ENCODE measurements at places on chromosomes 5 and 9. TPM values are rescaled to one million over a fixed set of nuclear protein-coding genes. Genes with fewer than 3 reads are reported as not detected.

DNA sequence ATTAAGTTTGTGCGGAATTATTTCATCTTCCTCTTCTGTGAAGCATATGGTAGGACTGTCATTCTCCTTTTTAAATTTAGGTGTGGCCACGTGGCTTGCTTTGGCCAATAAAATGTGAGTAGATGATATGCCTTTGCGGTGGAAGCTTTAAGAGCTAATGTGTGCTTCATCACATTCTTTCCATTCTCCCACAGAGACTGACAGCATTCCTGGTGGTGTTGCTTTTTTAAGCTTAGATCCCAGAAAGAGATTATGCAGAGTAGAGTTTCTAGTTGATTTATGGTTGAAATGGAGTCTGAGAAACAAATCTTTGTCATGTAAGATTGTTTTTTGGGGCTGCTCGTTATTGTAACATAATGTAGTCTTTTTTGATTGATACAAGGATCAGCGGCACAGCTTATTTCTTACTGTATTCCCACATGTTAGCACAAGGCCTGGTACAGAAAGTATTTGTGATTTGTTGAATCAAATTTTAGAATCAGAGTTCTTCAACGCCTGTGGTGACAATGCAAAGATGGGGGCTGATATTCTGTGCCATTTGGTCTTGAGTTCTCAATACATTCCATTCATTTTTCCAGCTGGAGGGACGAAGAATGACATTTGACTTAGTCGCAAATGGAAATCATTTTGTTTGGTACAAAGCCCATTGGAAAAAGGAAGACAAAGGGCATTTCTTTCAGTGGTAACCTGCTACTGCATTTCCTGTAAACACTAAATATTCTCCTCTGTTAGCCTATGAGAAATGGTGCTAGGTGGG, 209.9 kb upstream of the VLDLR start:
- DNase-seq: no peak

DNA sequence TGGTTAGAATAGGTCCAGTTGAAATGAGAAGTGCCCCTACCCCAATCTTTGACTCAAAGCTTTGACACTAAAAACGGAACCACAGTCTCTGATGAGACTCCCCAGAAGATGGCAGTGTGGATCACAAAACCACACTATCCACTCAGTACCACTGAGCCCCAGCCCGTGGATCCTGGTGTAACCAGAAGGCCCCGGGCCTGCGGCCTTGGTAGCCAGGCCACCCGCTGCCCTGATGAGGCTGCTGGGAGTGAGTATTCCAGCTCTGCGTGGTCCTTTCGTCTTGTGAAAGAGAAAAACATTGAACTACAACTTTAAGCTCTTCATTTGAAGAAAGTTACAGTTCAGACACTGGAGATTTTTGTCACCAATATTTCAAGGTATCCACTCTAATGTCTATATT, 42.2 kb upstream of the FBP1 start:
- DNase-seq: peak; percentile 58

- no peak for DNase-seq
Observed at GRCh38 chr5:12460493-12461261, 556.4 kb upstream of the CTNND2 start.

DNA sequence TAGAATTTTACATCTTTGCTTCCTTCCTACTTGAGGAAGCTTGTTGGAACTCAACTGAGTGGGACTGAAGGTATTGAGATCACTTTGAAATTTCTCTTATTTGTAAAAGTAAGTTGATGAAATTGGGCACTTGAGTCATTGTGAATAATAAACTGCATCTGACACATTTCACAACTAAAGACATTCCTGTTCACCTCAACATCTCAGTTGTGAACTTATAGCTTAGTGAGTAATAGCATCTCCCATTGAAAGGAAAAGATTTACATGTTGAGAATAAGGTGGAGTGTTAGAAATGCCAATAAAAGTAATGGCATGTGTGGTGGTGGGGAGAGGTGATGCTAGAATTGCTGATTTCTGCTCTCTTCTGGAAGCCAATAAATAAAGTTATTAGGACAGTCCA, 145.0 kb downstream of the SLC24A2 start:
- no peak for DNase-seq

- peak; percentile 65 for DNase-seq
Observed at GRCh38 chr5:157390551-157391297, 69.3 kb upstream of the NIPAL4 start.

- no peak for DNase-seq
Observed at GRCh38 chr9:22203371-22204138, 194.4 kb upstream of the CDKN2B start.

DNA sequence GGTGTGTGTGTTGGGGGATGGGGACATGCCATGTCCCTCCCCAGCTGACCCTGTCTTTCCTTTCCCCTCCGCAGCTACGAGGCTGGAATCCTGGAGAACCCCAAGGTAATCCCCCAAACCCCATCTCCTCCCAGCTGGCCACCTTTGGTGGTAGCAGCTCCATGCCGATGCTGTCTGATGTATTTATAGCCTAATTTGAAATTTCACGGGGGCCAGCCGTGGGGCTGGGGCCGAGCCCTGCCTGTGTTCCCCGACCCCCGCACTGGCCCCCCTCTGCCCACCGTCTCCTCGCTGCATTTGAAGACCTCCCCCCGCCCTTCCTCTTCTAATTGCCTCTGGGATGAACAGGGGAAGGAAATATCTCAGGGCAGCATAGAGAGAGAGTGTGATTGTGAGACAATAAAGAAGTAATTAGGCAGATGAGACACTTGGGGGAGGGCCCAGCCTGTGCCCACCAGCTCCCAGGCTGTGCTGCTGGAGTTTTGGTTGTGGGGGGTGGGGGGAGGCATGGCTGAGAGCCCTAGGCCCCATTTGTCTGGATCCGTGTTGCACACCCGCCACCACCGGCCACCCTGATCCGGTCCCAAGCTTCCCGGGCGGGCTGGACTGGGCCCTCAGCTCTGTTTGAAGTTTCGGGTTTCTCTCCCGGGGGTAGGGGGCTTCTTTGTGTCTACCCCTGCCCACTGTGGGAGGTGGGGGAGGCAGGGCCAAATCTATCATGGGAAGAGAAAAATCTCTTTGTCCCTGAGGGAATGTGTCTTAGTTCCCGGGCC, 26.8 kb downstream of the ASS1 start:
- DNase-seq: no peak

GRCh38 chr9:106916466-106917235, 53.7 kb downstream of the ZNF462 start:
- DNase-seq: no peak

- DNase-seq: no peak
Observed at GRCh38 chr9:130843049-130843908, 8.2 kb downstream of the ABL1 start.

GRCh38 chr5:176793736-176794135, 16.6 kb upstream of the UNC5A start:
- DNase-seq: no peak

GRCh38 chr9:125785248-125785751, 38.1 kb downstream of the PBX3 start:
- DNase-seq: peak; percentile 6

The EMB gene
- 304 TPM for polyA plus RNA-seq

The KCTD16 gene
- polyA plus RNA-seq: not detected

- DNase-seq: no peak
Observed at GRCh38 chr5:54644226-54644625, 126.7 kb downstream of the SNX18 start.

DNA sequence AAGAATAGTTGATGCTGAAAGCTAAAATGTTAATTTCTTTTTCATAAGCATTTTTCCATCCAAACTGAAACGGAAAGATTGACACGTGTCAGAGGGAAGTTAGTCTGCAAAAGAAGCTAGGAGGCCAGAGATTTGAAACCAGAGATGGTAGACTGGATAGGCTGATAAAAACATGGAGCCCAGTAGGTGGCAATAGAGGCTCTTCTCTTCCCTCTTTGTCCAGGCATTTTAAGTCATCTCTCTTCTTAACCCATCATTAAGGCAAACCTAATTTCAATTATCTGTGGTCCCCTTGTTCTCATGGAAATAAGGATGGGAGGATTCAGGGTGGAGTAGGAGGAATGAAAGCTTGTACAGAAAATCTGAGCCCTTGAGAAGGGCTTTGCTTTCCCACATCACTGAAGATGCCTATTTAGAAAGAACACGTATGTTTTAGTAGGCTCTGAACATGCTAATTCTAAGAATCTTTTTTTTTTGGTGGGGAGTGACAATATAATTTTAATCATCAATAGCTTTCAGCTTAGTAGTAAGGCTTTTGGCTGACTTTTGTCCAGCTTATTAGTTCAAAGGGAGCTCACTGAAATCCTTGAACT, 66.6 kb downstream of the ZNF474 start:
- DNase-seq: no peak

GRCh38 chr5:164818445-164818844, 1313.0 kb downstream of the MAT2B start:
- no peak for DNase-seq

GRCh38 chr5:91928754-91929521, 545.8 kb upstream of the ARRDC3 start:
- peak; percentile 1 for DNase-seq

The SUSD3 gene
- polyA plus RNA-seq: 215 TPM

DNA sequence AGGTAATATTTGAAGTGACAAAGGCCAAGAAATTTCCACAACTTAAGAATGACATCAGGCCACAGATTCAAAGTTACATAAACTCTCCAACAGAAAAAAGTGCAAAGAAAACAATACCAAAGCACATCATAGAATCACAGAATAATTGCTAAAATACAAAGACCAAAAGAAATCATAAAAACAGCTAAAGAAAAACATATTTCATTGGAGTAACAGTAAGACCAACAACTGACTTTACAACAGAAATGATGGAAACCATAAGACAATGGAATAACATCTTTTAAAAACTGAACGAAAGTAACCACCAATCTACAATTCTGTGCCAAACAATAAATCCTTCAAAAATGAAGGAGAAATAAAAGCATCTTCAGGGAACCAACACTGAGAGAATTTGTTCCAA, 38.3 kb downstream of the ZDHHC21 start:
- no peak for DNase-seq

GRCh38 chr9:116589392-116590354, 97.4 kb upstream of the TRIM32 start:
- DNase-seq: peak; percentile 13

- DNase-seq: no peak
Observed at GRCh38 chr5:95723632-95724369, 7.3 kb upstream of the RHOBTB3 start.

GRCh38 chr5:64659289-64659688, 31.0 kb upstream of the SHISAL2B start:
- no peak for DNase-seq

- DNase-seq: no peak
Observed at GRCh38 chr9:75636427-75637045, 253.9 kb upstream of the PCSK5 start.

DNA sequence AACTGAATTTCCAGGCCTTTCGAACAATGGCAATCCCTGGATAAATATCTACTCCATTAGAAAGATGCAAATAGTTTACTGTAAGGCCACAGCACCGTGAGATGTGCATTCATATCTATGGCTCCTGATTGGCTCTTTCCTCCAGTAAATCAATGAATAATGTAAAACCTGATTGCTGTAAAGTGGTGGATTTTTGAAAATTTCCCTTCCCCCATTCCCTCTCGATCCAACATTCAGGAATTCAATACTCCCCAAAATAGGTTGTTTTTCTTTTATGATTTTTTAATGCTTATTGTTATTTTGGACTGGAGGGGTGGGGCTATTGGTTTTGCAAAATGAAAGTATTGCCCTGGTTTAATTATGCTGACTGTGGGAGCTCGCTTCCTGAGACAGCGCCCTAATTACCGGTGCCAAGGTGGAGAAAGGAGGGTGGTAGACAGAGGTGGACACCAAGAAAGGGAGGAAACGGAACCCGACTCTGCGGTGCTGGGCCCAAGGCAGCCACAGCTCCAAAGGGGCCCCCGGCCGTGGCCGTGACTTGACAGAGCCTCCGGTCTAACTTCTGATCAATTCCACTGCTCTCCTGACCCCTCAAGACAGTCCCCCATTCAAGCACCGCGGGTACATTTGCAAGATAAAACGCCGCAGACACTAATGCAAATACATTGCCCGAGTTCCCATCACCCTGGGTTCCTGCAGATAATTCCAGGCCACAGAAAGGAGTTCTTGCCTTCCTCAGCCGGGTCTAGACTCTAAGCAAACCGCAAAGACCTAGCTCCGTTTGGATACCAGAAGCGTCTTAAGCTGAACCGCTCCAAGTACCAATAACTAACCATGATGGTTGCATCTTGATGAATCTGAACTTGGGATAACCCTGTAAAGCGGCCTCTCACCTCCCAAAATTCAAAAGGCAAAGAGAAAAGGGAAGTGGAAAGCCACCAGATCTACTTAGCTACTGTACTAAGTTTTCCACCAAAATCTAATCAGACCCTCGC, 211.2 kb downstream of the MEF2C start:
- DNase-seq: no peak

All from CD4-positive, CD25-positive, alpha-beta regulatory T cell (primary cell).